ENCODE measurements at places on chromosomes 7 and 10.

DNA sequence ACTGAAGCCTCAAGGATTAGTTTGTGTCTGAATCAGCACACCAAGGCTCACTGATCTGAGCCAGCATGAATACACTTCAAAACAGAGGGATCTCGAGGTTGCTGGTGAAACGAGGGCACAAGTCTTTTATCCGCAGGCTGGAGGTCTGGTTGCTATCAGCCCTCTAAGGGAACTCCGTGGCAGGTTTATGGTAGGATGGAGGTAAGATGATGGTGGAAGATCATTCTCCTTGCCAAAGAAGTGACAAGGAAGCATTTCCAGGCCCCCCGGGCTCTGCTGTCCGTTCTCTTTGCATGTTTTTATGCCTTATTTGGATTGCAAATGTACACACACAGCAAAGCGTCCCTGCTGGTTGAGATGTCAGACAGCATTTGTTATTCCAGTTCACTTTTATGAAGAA is 268.3 kb downstream of the ARHGAP12 start:
- no peak for DNase-seq

DNA sequence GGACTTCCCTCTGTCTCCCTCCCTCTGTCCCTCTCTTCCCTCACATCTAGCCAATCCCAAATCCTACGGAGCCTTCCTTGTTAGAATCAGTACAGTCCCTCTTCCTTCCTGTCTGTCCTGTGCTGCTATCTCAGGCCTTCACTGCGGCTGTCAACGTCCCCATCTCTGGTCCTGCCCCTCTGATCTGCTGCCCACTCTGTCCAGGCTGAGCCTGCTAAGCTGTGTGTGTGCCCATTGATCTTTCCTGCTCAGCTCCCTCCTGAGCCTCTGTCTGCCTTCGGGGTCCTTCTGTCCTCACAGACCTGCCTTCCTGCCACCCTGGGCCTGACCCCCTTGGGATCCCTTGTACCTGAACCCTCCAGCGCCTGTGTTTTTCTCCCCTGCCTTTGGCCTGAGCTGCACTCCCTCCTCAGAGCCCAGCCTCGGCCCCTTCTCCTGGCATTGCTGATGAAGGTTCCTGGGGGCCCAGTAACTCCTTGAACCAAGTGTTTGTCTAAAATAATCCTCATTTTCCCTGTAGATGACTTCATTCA is 182.1 kb upstream of the SHH start:
- DNase-seq, result no peak

- DNase-seq, result no peak
These were observed 757.1 kb downstream of the SORCS3 start for GRCh38 chr10:105398202-105398601.

GRCh38 chr10:43204042-43204942 is 62.6 kb downstream of the RASGEF1A start:
- DNase-seq, result no peak

- DNase-seq, result no peak
These were observed 168.3 kb downstream of the BMPER start for GRCh38 chr7:34073676-34074075.

GRCh38 chr7:64183126-64183742 is 23.8 kb upstream of the ZNF735 start:
- DNase-seq, result peak; percentile 2

DNA sequence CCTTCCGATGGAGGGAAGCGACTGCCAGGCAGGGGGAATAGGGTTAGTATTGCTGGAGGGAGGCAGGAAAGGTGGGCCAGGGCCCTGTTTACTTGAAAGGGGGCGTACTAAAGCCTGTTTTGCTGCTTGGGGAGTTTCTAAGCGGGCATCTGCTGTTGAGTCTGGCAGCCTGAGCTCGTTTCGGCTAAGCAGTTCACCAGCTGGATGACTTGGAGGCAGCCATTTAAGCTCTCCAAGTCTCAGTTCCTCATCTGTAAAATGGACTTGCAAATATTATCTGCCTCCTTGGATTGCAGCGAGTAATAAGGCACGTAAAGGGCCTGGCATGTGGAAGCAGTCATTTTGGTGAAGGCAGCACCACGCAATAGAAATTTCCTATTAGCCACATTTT is 44.0 kb downstream of the LDB3 start:
- DNase-seq, result no peak

GRCh38 chr10:115918812-115919211 is 354.2 kb downstream of the GFRA1 start:
- DNase-seq, result no peak

DNA sequence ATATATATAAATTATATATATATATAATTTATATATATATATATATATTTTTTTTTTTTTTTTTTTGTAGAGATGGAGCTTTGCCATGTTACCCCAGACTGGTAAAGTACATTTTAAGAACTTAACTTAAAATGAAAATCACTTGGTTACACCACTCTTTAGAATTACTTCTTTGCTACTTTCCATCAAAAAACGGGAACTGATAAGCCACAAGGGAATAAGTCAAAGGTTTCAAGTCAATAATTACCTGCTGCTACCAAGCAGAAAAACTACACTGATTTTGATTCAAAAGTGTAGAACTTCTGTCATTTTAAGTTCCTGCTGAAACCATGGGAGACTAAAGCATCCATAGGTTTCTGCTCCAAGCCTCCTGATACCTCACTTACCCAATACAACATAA is 12.2 kb downstream of the PPA1 start:
- no peak for DNase-seq

DNA sequence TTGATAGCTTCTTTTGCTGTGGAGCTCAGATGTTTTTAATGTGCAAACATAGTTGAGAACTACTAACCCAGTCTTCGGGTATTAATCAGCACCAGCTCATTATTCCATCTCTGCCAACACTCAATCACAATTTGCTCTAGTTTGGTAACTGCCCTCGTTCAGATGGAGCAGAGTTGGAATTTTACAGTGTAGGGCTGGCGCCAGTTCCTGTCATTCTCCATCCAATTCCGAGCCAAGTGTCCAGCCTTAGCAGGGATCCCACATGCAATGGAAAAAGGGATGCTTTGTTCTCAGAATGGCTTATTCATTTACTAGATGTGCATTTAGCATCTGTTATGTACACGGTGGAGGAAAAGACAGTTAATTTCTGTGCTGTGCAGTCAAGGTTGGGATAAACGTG is 504.5 kb upstream of the GALNT17 start:
- DNase-seq, result no peak

DNA sequence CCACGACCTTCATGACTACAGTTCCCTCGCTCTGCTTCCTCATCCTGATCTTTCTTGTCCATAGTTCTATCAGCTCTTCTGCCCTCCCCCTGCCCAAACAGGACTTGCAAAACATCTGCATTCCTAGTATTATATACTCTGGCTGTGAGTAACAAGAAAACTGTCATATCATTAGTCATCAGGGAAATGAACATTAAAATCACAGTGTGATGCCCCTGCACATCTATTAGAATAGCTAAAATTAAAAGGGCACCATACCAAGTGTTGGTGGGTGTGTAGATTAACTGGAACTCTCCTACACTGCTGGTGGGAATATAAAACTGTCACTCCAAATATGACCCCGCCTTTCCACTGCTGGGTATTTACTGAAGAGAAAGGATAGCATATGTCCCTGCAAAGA is 141.8 kb downstream of the C7orf25 start:
- no peak for DNase-seq

DNA sequence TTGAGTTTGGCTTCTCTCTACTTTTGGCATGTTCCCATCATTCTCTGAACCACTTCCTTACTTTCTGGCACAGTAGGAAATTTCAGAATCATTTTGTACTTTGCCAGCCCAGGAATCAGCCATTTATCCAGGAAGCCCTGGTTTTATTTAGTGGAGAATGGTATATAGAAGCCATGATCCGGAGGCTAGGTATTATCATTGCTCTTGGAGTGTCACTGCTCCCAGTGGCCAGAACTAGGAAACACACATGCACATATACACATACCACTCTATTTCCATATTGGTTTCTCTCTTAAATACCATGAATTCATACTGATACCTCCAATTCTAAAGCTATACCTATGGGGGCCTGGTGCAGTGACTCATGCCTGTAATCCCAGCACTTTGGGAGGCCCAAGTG is 36.3 kb downstream of the SUFU start:
- DNase-seq, result no peak

DNA sequence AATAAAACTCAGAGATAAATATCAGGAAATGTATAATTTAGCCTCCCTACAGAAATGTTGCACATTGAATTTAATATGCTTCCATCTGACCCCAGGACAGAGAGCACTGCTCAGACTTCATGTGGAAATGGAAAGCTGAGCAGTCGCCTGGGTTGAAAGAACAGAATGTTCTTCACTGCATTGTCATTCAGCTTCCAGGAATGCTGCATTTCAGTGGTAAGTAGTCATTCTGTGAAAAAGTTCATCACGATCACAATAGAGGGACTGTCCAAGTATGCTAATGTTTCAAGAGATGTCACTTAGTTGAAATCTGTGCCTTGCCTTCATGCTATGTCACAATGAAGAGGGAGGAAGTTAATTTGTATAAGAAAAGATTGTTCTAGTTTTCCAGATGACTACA is 147.3 kb downstream of the NRCAM start:
- DNase-seq, result no peak

DNA sequence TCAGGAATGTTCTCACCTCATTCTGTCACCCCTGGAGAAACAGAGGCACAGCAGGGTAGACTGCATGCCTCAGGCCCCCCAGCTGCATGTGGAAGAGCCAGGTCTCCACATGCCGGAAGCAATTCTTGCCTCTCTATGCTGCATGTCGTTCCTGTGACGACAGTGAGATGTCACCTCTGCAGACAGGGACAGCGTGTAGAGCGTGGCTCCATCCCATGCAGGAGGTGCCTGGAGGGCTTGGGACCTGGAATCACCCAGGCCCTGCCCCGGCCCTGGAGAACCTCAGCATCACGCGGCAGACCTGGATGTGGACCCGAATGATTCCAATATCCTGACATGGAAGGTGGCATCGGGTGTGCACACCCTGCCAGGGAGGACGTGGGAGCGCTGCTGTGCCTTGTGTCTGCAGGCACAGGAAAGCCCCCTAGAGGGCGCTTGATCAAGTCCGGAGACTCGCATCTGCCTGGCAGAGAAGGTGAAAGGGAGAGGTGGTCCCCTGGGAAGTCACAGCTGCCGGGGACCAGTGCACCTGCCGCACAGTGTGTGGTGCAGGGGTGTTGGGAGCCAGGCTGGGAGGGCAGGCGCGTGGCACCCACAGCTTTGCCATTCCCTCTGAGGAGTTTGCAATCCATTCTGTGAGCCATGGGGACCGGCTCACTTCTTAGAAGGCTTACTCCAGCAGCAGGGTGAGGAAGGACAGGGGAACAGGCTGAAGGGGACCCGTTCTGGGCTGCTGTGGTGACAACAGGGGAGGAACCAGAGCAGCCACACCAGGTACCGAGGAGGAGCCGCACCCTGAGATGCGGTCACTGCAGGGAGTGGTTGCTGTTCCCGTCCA is 45.3 kb upstream of the EN2 start:
- peak; percentile 7 for DNase-seq

- no peak for DNase-seq
These were observed 8.1 kb downstream of the THNSL1 start for GRCh38 chr10:25024528-25024927.

DNA sequence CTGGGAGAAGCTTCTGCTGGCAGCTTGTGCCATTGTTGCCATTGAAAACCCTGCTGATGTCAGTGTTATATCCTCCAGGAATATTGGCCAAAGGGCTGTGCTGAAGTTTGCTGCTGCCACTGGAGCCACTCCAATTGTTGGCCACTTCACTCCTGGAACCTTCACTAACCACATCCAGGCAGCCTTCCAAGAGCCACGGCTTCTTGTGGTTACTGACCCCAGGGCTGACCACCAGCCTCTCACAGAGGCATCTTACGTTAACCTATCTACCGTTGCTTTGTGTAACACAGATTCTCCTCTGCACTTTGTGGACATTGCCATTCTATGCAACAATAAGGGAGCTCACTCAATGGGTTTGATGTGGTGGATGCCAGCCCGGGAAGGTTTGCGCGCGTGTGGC is 220.7 kb downstream of the ADK start:
- no peak for DNase-seq

DNA sequence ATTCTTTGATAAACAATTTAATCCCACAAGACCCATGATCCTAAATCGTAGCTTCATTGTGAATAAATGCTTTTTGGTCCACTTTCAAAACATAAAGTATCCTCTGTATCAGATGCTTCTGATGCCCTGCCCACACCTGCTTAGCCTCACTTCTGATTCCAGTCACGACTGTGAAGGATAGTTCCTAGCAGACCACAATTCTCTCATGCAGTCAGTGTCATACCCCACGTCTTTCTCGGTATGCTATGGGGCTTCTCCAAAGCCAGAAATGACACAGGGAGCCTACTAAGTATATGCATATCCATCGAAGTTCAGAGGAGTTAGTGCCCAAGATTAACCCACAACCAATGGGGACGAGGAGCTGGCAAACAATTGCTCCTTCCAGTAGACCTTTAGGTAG is 27.6 kb upstream of the CTNNA3 start:
- DNase-seq, result no peak

GRCh38 chr7:105682341-105683060 is 101.2 kb upstream of the EFCAB10 start:
- no peak for DNase-seq

DNA sequence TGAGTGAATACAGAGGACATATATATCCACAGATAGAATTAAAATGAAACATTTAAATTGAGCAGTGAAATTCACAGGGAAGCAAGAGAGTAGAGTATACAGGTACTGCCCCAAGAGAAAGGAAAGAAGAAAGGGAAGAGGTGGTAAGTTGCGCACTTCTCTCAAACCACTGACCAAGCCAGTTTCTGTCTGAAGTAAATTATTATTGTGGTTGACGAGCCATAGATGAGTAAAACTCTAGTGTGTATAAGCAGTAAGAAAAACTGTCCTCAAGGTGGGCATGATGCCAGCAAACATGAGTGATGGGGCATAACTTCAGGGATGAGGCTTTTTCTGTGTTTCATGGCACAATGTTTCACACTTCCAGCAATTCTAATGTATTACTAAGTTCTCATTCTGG is 4.4 kb upstream of the BET1 start:
- no peak for DNase-seq

- no peak for DNase-seq
These were observed 73.4 kb upstream of the LAMB4 start for GRCh38 chr7:108203537-108203936.

GRCh38 chr7:85765698-85766298 is 578.9 kb upstream of the SEMA3D start:
- DNase-seq, result no peak

DNA sequence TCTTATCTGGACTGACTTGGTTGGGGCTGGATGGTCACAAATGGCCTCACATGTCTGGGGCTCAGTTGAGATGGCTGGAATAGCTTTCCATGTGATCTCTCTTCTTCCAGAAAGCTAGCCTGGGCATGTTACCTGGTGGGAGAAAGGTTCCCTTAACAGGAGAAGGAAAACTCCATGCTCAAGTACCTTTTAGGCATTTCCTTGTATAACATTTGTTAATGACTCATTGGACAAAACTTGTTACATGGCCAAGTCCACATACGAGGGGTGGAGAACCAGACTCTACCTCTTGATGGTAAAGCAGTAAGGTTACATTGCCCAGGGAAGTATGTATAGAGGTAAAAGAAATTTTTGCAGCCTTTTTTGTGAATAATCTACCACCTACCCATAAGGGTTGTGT is 826.4 kb downstream of the LRMDA start:
- no peak for DNase-seq

Measured in CD4-positive, alpha-beta T cell treated with Interleukin-4 for 4 hours (primary cell).